SW 1271 (cell line): ENCODE measurements at places on chromosomes 2 and 18.
A peak's percentile ranks its signal among the peaks of the same experiment; 100 is the strongest.

DNA sequence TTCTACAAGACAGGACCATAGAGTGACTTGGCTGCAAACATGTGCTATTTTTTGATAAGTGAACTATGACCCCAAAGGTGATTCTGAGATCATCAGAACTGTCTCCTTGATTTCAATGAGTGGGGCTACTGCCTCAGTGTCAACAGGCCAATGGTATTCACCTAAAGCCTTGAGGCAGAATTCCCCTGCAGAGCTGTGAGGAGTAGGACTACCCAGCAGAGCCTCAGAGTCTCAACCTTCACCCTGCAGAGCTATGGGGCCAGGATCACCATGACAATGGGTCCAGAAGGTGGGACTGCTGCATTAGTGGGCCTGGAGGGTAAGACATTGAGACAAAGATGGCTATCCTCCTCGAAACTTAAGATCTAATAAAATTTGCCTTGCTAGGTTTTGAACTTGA, 1668.2 kb upstream of the SLC39A10 start:
- no peak for DNase-seq

GRCh38 chr2:36574560-36574959, 23.4 kb downstream of the FEZ2 start:
- DNase-seq = no peak

GRCh38 chr2:8993902-8994278, 9.6 kb downstream of the MBOAT2 start:
- no peak for DNase-seq

GRCh38 chr2:197538412-197538811, 22.5 kb downstream of the MOB4 start:
- DNase-seq = no peak

- DNase-seq = no peak
Observed at GRCh38 chr2:42430188-42430587, 63.6 kb downstream of the KCNG3 start.

GRCh38 chr2:59463426-59463825, 1090.0 kb downstream of the BCL11A start:
- DNase-seq = no peak

DNA sequence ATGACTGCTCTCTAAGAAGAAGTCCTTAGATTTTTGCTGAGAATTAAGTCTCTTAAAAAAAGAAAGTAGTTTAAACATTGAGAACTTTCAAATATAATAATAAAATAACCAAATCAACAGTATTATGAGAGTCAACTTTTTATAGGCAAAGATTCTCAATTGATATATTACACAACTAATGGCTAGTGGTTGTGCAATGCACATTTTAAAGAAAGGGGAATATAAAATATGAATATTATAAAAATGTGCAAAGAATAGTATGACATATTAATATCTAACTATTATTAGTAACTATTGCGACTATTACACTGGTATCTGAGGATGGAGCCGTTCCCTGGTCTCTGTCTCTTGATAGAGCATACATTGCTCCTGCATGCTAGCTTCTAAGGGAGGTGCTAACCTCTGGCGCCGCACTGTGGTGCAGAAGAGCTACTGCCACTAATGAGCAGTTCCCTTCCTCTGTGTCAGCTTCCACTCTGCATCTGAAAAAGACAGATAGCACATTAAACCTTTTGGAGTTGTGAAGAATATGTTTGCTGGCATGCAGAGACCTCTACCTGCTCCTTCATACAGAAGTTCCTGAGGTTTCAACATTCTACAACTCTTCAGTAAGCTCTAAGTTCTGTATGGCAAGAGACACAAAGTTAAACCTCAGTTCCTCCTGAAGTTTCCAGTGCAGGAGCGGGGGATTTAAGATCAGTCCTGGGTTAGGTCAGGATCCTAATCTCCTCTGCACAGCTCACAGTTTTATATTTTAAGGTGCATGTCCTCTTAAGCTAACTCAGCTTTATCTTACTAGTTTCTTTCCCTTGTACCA, 3.5 kb upstream of the SLC9A2 start:
- DNase-seq = peak; percentile 66
